NCI-H345 (cell line): ENCODE measurements at places on chromosomes 4 and X.
A peak's percentile ranks its signal among the peaks of the same experiment; 100 is the strongest.

- no peak for DNase-seq
Measured at GRCh38 chrX:129227366-129227765, 295.9 kb downstream of the SMARCA1 start.

DNA sequence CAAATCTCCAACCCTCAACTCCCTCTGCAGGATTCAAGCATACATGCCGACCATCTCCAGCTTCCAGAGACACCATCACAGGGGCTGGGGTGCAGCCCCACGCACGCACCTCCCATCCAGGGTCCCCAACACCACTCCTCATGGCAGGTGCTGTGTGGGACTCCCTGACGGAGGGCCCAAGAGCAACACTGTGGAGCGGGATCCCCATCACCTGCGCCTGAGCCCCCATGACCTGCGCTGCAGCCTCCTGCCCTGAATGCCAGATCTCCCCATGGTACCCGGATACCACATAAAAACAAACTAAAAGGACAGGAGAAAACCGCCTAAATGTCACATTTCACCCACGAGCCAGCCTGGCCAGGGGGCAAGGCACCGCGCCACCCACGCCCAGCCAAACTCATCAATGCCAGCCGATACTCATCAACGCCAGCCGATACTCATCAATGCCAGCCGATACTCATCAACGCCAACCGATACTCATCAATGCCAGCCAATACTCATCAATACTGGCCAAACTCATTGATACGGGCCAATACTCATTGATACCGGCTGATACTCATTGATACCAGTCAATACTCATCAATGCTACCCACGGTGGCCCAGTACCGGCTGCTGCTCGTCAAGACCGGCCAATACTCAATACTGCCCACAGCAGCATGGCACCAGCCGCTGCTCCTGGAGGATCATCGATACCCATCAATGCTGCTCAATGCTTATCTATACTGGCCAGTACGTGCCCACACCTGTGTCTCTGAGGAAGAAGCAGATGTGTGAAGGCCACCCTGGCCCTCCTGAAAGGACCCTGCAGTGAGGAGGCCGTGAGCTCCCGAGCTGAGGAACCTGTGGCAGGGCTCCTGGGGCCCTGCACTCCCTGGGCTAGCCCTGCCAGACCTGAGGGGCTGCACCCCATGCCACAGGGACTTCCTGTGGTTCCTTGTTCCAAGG, 6.2 kb downstream of the CTBP1 start:
- DNase-seq: no peak

- no peak for DNase-seq
Measured at GRCh38 chr4:88660446-88661294, 37.0 kb downstream of the NAP1L5 start.

- DNase-seq: peak; percentile 44
Measured at GRCh38 chrX:20320461-20321159, 53.9 kb upstream of the RPS6KA3 start.

GRCh38 chr4:16113741-16114140, 29.9 kb upstream of the PROM1 start:
- DNase-seq: no peak

GRCh38 chr4:101205916-101206315, 141.4 kb downstream of the PPP3CA start:
- DNase-seq: no peak

DNA sequence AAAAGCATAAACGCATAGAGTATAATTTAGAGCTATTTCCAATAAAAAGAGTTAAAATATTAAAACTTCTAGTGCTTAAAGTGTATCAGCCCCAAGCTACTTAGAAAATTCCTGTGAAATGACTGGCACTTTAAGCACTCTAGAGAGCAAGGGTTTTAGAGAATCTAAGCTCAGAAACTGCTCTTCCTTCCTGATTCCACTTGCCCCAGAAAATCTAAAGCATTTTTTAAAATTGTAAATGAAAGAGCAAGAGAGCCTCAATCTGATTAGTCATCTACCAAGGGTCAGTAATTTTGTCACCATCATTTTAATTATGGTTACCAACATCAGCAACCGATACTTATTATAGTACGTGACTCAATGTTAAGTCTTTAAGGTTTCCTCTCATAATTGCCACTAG, 25.0 kb downstream of the CTPS2 start:
- no peak for DNase-seq
